ENCODE measurements at places on chromosomes 3 and 15. TPM values are rescaled to one million over a fixed set of nuclear protein-coding genes. Genes with fewer than 3 reads are reported as not detected.
A peak's percentile ranks its signal among the peaks of the same experiment; 100 is the strongest.

DNA sequence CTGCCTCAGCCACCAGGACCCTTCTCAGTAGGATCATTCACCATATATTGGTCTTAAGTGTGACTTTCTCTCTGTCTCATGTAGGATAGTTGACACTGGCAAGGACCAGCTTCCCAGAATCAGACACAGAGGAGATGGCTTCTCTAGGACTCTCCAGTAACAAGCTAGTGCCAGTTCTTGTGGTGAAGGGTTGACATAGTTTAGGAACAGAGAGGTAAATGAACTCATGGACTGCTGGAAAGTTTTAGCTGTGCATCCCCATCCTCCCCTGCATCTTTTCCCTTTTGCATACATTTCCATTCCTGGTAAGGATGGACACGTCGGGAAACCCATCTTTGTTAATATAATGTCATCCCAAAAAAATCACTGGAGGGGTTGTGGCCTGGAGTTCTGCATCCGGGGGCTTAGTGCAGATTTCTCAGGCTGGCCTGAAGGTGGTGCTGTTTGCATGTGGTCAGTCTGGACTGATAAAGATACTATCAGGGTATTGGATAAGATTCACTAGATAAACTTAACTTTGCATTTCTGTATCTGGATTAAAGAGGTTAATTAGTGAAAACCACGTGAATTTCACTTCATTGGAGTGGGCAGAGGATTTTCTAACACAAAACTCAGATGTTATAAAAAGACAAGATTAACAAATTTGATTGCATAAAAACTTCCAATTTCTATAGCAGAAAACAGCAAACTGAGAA, 110.8 kb downstream of the TBC1D2B start:
- DNase-seq: peak; percentile 65

GRCh38 chr3:77281721-77282120, 241.8 kb downstream of the ROBO2 start:
- DNase-seq: no peak

PAQR9 gene
- not detected for total RNA-seq

DNA sequence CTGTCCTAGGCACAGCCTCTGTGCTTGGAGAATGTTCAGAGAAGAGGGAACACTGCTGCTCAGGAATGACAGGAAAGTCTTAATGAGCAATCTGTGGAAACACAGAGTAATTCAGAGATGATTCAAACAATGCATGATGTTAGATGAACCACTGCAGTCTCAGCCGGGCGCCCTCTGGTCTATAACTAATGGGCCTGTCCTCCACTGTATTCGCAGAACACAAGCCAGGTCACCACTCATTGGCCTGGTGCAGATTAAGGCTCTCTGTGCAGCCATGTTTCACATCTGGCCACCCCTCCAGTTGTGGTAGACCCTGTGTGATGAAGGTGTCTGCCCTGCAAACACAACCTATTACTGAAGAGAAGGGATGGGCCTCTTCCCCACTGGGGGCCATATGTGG, 281.7 kb upstream of the ROPN1 start:
- DNase-seq: no peak

NOX5 gene
- 2.9 TPM for total RNA-seq

DNA sequence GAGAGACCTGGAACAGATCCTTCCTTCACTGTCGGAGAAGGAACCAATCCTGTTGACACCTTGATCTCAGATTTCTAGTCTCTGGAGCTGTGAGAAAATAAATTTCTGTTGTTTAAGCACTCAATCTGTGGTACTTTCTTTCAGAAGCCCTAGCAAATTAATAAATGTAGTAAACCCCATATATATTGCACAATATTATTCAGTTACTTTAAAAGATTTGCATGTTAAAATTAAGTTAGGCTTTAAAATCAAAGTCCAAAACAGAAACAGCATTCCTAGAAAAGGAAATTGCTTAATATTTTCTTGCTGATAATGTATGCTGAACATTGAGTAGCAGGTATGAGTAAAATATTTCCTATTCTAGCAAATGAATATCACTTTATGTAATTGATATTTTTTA, 113.2 kb downstream of the LEKR1 start:
- no peak for DNase-seq

DNA sequence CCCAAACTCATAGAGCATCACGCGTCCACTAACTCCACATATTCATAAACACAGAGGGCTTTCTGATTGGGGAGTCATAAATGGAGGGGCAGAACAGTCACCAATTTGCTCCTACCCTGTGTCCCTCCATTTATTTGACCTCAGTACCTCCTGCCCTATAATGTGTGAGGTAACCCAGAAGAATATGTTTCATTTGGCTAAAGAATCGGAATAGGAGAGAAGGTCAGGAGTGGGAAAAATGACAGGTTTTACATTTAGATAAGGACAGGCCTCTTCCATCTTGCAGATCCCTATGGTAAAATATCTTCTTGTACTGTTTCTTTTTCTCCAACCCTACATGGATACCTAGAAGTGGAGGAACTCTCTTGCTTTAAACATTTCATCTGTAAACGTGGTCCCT, 578.0 kb downstream of the TUSC7 start:
- no peak for DNase-seq

GRCh38 chr3:177126015-177126773, 71.1 kb downstream of the TBL1XR1 start:
- DNase-seq: peak; percentile 64

LDHAL6B gene
- not detected for total RNA-seq

UBA7 gene
- 27.2 TPM for total RNA-seq

DNA sequence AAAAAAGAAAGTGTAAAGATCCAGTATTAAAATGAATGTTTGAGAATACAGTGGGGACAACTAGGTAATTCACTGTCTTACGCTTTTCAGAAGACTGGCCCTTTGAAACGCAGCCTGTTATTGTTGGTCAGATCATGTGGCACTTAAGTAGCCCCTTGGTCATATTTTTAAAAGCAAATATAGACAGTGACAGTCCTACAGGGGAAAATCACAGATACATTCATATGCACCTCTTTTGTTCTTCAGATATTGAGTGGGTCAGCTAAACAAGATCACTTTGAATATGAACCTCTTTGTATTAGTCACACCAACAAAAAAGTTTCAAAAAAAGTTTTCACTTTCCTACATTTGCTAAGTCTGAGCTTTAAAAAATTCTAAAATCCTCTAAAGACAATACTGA, 36.0 kb downstream of the TIGIT start:
- DNase-seq: no peak

- peak; percentile 22 for DNase-seq
Measured at GRCh38 chr3:134029256-134029733, 430 bp downstream of the SLCO2A1 start.

SUSD5 gene
- 4.6 TPM for total RNA-seq

- DNase-seq: peak; percentile 17
Measured at GRCh38 chr3:27360113-27361078, 8.8 kb downstream of the NEK10 start.

DNA sequence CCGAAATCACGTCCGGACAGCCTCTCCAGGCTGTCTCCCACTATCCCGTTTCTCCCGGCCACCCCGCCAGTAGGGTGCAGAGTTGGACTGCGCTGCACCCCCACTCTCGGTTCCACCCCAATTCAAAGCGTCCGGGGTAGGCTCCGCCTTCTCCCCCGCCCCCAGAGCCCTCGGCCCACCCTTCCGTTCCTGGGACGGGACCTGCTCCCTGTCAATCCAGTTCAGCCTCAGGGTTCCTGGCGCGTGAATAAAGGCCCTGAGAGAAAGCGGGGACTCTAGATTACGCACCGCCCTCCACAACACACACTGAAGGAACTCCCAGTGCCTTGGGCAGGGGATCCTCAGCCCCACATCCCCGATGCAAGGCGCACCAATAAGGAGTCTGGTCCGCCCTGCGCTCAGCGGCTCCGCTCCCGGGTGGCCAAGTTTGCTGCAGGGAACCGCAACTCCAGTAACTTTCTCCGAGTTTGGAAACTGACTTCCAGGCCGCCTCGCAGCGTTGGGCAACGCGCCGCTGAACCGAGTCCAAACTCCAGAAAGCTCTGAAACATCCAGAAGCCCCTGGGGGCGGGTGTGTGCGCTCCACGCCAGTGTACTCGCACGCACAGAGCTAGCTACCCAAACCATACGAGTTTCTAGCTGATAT, 1.9 kb downstream of the ADAMTS9 start:
- DNase-seq: peak; percentile 92

- DNase-seq: peak; percentile 42
Measured at GRCh38 chr15:68730471-68730919, 90.2 kb downstream of the ANP32A start.

GRCh38 chr3:14852717-14853116, 34.0 kb downstream of the FGD5 start:
- no peak for DNase-seq

TRIM71 gene
- not detected for total RNA-seq

DNA sequence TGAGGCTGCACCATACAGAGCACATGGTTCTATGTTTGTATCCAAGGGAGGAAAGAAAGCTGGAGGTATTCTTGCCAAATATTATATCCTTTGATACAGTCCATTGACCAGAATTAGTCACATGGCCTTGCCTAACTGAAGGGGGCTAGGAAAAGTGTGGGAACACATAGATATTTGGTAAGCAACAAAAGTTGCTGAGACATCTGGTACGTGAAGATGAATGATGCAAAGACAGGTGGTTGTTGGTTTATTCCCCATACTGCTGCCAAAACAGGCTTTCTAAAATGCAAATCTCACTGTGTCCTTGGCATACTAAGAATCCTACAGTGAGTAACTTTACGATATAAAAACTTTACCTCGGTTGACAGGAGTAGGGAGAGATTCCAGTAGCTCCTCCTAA, 162.2 kb downstream of the VGLL3 start:
- no peak for DNase-seq

- no peak for DNase-seq
Measured at GRCh38 chr15:25690673-25691543, 172.2 kb downstream of the ATP10A start.

- DNase-seq: peak; percentile 99
Measured at GRCh38 chr3:138774529-138775253, 60.0 kb downstream of the PIK3CB start.

CXCR6 gene
- not detected for total RNA-seq

TMEM40 gene
- not detected for total RNA-seq

DNA sequence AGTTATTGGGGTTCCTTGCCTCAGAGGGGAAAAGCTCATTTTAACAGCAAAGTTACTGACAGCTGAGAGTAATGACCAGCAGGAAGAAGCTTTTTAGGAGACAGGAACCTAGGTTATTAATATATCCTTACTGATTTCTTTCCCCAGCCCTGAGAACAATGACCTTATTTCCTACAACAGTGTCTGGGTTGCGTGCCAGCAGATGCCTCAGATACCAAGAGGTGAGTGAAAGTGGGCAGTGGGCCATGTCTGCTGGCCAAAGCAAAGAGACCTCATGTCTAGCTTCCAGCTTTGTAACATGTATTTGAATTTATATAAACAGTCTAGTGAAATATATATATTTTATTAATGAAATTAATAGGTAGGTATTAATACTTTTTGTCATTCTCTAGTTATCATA, 5.0 kb downstream of the CCNDBP1 start:
- DNase-seq: no peak

SUCNR1 gene
- total RNA-seq: 0.12 TPM

- no peak for DNase-seq
Measured at GRCh38 chr3:174125267-174125824, 727.8 kb downstream of the NLGN1 start.

- no peak for DNase-seq
Measured at GRCh38 chr15:58511599-58511987, 79.8 kb downstream of the LIPC start.

DNA sequence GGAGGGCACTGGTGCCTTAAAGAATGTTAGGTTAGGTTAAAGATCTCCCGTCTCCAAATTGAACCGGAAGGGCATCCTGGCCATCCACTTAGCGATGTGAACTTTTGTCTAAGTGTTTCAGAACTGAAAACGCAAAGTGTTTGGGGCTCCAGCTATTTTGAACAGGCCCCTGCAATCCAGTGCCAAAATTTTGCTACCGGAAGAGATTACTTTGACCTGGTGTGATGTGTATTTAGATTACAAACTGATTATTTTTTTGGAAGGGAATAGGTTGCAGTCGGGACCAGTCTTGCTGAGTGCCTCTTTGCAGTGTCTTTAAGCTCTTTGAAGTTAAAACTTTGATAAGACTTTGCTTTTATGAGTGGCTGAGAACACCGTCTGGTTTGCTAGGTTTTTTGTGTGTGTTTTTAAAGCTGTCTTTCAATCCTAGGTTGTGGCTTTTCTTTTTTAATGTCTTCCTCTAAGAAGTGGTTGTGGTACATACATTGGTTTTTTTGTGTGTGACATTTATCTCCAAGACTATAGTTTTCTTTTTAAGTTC, 179.6 kb downstream of the OR4M2 start:
- DNase-seq: no peak

DNA sequence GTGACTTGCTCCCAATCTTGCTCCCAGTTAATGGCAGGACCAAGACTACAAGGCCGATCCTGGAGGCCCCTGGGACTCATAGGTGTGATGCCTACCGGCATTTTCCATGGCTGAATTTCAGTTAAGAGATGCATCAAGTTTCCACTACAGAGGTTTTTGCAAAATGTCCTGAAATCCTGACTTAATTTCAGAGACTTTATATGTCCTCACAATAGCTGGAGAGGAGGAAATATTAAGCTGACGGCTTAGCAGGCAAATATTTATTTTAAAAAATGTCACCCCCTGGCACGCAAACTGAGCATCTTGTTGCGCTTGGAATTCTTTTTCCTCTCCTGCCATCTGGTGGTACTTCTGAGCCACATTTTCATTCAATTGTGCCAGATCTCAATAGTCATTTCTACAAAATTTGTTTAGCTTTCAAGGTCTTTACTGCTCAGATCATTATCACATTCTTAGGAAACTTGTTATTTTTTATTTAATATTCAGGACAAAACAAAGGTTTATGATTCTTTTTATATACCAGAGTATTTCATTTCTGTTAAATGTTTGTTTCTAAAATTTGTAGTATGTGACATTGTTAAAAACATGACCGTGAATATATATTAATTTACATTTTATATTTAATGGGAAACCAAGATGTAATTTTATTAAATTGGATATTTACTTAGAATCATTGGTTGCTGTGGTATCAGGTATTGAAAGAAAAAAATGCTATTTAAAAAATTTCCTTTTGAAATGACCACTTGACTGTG, 189.2 kb upstream of the THRB start:
- peak; percentile 57 for DNase-seq

GRCh38 chr3:119238363-119238762, 2.3 kb downstream of the B4GALT4 start:
- DNase-seq: no peak

GRCh38 chr3:150761831-150762661, 923 bp downstream of the SIAH2 start:
- peak; percentile 67 for DNase-seq

GRCh38 chr15:78675617-78676360, 34.8 kb upstream of the CHRNB4 start:
- DNase-seq: no peak

- no peak for DNase-seq
Measured at GRCh38 chr15:89778861-89779260, 2.7 kb downstream of the MESP2 start.

- peak; percentile 41 for DNase-seq
Measured at GRCh38 chr15:71201477-71201876, 86.2 kb downstream of the THSD4 start.

All from RPMI7951 (cell line).